ENCODE measurements at places on chromosomes 5 and 9. TPM values are rescaled to one million over a fixed set of nuclear protein-coding genes. Genes with fewer than 3 reads are reported as not detected.

Gene CBY3
- not detected for total RNA-seq

DNA sequence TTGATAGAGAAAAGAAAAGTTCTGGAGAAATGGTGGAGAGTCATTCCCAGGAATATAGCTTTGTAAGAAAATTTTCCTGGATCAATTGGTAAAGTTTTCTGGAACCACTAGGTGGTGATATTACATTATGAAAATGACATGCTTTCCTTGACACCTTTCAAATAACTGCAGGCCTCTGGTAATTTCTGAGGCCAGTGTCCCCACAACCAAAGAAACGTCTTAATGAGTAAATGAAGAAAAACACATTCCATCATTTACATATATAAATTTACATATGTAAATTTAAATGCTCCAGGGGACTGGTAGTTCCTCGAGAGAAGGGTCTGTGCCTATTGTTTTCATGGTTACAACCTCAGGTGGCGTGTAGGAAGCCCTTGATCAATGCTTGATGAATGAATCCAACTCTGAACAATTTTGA, 17.2 kb upstream of the RGS3 start:
- no peak overlapping the region for H3K4me3 ChIP-seq
- H3K27me3 ChIP-seq: no peaks in the 10 kb centered on the region
- no peaks in the 10 kb centered on the region for H3K36me3 ChIP-seq
- DNase-seq: peak; percentile 56
- no peaks in the 10 kb centered on the region for H3K4me1 ChIP-seq
- H3K27ac ChIP-seq: no peak overlapping the region

GRCh38 chr9:15400281-15400941, 22.3 kb upstream of the SNAPC3 start:
- no peak overlapping the region for H3K27ac ChIP-seq
- no peaks in the 10 kb centered on the region for H3K36me3 ChIP-seq
- no peaks in the 10 kb centered on the region for H3K4me1 ChIP-seq
- H3K4me3 ChIP-seq: no peak overlapping the region
- H3K27me3 ChIP-seq: no peaks in the 10 kb centered on the region

Gene GPR21
- total RNA-seq: not detected

Gene TRPM3
- 2.3 TPM for total RNA-seq

DNA sequence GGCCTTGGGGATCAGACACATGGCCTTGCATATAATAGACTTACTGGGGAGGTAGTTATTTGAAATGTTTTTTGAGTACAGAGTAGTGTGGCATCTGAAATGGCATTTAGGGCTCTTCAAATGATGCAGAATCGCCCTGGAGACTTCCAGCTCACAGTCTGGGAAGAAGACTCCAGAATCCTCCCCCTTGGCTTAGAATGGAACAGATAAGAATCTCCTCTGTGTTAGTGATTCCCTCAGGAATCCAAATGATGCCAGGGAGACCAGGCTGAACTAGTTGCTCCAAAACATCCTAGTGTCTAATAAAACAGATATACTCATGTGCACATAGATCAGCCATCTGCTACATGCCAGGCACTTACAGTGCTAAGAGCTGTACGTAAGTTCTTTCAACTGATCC, 38.6 kb upstream of the SMC5 start:
- no peaks in the 10 kb centered on the region for H3K36me3 ChIP-seq
- H3K27ac ChIP-seq: no peak overlapping the region
- no peak for DNase-seq
- H3K27me3 ChIP-seq: no peaks in the 10 kb centered on the region

GRCh38 chr9:959105-959504, 17.4 kb upstream of the DMRT3 start:
- H3K4me1 ChIP-seq: no peaks in the 10 kb centered on the region
- H3K36me3 ChIP-seq: no peaks in the 10 kb centered on the region
- peaks cover 30% of the 10 kb centered on the region for H3K27me3 ChIP-seq
- no peak for DNase-seq

DNA sequence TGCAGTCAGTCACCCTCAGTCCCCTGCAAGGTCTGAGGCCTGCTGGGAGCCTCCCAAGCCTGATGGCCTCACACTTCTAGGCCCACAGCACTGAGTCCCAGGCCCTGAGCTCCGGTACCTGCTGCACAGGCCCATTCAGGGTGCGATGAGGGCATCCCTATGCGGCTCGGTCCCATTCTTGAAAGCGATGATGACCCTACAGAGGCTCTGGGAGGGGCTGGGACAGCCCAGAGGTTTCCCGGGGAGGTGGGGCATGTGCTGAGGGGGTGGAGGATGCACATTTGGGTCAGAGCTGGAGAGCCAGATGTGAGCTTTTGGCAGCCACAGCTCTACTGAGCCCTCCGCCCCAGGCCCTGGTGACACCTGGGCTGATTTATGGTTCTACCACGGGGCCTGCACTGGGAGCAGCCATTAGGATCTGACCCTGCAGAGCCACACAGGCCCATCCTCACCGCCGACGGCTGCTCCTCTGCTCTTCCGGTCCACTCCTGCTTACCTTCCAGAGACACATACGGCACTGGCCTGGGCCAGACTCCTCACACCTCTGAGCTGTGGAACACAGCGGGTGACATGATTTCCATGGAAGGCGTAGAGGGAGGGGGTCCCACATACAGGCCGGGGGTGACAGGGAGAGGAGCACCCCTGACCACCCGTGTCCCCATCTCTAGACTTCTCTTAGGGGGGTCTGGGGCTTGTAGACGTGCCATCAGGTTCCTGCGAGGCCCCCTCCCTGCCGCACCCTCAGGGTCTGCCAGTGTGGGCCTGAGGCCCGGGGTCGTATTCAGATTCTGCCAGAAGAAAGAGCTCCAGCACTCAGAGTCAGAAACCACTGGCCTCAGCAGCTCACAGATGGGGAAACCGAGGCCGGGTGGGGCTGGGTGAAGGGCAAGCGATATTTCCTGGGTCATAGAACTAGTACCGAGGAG, 53.4 kb downstream of the COL23A1 start:
- peaks cover 3% of the 10 kb centered on the region for H3K4me1 ChIP-seq
- H3K27me3 ChIP-seq: no peaks in the 10 kb centered on the region
- no peak for DNase-seq

Gene SPATA31E1
- not detected for total RNA-seq

GRCh38 chr5:136073714-136074529, 45.1 kb downstream of the TGFBI start:
- H3K36me3 ChIP-seq: no peaks in the 10 kb centered on the region
- DNase-seq: peak; percentile 36
- peaks cover 20% of the 10 kb centered on the region for H3K27me3 ChIP-seq
- H3K4me1 ChIP-seq: no peaks in the 10 kb centered on the region
- no peak overlapping the region for H3K27ac ChIP-seq
- no peak overlapping the region for H3K4me3 ChIP-seq

Gene RETREG1
- total RNA-seq: 4.6 TPM

Gene ZFP2
- 2.0 TPM for total RNA-seq

- H3K4me3 ChIP-seq: no peak overlapping the region
- no peak for DNase-seq
- H3K27ac ChIP-seq: no peak overlapping the region
Observed at GRCh38 chr5:36598045-36598444, 8.4 kb upstream of the SLC1A3 start.

Gene BSPRY
- 17.9 TPM for total RNA-seq

DNA sequence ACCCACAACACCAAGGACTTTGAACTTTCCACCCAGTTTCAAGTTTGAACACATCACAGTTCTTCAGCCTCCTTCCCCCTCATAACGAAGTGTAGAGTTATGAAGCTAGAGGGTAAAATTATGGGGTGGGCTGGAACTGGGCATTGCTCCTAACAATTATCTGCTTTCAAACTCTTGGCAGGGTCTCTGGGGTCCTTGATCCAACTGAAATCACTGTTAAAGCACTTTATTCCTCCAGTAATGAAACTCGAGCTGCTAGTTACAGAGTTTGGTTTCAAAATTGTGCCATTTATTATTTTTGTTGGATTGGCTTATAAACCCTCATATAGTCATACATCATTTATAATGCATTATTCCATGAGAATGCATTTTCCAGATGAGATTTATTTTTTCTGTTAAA, 158.5 kb downstream of the RGS3 start:
- H3K27me3 ChIP-seq: no peaks in the 10 kb centered on the region
- H3K4me1 ChIP-seq: peaks cover 23% of the 10 kb centered on the region
- H3K27ac ChIP-seq: no peak overlapping the region
- DNase-seq: peak; percentile 17

Gene EGFLAM
- 8.8 TPM for total RNA-seq

Gene S1PR3
- 99.1 TPM for total RNA-seq

DNA sequence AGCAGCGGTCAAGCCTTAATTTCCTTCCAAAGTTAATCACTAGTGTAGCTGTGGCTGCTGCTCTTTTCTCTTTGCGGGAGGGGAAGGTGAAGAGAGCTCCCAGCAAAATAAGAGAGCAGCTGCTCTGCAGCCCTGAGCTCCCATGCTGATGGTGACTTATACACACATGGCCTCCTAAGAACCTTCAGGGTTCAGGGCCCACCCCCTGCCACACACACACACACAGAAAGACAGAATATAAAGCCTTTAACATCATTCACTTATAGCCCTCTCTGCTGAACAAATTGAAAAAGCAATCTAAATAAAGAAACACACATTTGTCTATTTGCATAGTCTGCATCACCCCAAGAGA, 43.6 kb downstream of the GAS1 start:
- peak overlapping the region; percentile 90 for H3K27ac ChIP-seq
- no peak overlapping the region for H3K4me3 ChIP-seq
- DNase-seq: no peak

Gene ZNF454
- not detected for total RNA-seq

- H3K36me3 ChIP-seq: no peaks in the 10 kb centered on the region
- no peak for DNase-seq
- no peaks in the 10 kb centered on the region for H3K4me1 ChIP-seq
- no peak overlapping the region for H3K27ac ChIP-seq
- H3K27me3 ChIP-seq: no peaks in the 10 kb centered on the region
- H3K4me3 ChIP-seq: no peak overlapping the region
Observed at GRCh38 chr9:72382405-72382804, 17.4 kb upstream of the ZFAND5 start.

DNA sequence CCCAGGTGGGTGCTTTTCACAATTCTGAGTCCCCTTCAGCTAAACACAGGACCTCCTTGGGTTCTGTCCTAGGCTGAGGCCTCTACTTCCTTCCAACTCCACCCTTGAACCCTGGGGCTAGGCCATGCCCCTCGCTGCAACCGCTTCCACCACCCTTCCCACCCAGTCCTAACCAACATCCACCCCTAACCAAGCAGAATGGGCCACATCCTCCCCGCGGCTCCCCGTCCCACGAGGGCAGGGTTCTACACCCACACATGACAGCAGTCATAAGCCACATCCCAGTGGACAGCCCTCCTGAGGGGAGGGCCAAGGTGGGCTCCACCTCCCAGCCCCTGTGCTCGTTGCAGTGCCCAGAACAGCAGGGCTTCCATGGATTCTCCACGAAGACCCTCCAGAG, 65.8 kb downstream of the SHB start:
- peaks cover 26% of the 10 kb centered on the region for H3K4me1 ChIP-seq
- no peak overlapping the region for H3K27ac ChIP-seq
- no peaks in the 10 kb centered on the region for H3K27me3 ChIP-seq
- no peak overlapping the region for H3K4me3 ChIP-seq
- DNase-seq: no peak

- no peak for DNase-seq
- H3K36me3 ChIP-seq: no peaks in the 10 kb centered on the region
- H3K27ac ChIP-seq: no peak overlapping the region
- no peak overlapping the region for H3K4me3 ChIP-seq
- peaks cover 3% of the 10 kb centered on the region for H3K4me1 ChIP-seq
Observed at GRCh38 chr5:158943057-158943456, 156.7 kb downstream of the EBF1 start.

DNA sequence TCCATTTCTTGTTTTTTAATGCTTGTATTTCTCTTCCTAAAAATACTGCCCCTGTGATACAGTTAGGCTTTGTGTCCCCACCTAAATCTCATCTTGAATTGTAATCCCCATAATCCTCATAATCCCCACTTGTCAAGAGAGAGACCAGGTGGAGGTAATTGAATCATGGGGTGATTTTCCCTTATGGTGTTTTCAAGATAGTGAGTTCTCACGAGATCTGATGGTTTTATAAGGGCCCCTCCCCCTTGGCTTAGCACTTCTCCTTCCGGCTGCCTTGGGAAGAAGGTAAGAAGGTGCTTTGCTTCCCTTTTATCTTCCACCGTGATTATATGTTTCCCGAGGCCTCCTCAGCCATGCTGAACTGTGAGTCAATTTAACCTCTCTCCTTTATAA, 227.4 kb downstream of the MAN2A1 start:
- peaks cover 4% of the 10 kb centered on the region for H3K4me1 ChIP-seq
- no peak overlapping the region for H3K27ac ChIP-seq
- peak; percentile 55 for DNase-seq
- H3K4me3 ChIP-seq: no peak overlapping the region
- H3K27me3 ChIP-seq: peaks cover 85% of the 10 kb centered on the region

Gene FLT4
- total RNA-seq: 7.4 TPM

- H3K4me3 ChIP-seq: no peak overlapping the region
- H3K4me1 ChIP-seq: no peaks in the 10 kb centered on the region
- H3K27ac ChIP-seq: no peak overlapping the region
- no peak for DNase-seq
- no peaks in the 10 kb centered on the region for H3K27me3 ChIP-seq
- no peaks in the 10 kb centered on the region for H3K36me3 ChIP-seq
Observed at GRCh38 chr9:9598723-9599122, 1014.1 kb downstream of the PTPRD start.

Gene IL31RA
- total RNA-seq: not detected
